ENCODE measurements at places on chromosomes 7 and 10.
A peak's percentile ranks its signal among the peaks of the same experiment; 100 is the strongest.

- DNase-seq, result no peak
These were observed 550.0 kb downstream of the TNS3 start for GRCh38 chr7:47031786-47032535.

- DNase-seq, result peak; percentile 5
These were observed 317.3 kb downstream of the PRPF18 start for GRCh38 chr10:13904064-13904463.

GRCh38 chr10:49593998-49594397, 16.1 kb upstream of the SLC18A3 start:
- no peak for DNase-seq

GRCh38 chr7:16933296-16934279, 51.8 kb upstream of the AGR3 start:
- DNase-seq, result no peak

DNA sequence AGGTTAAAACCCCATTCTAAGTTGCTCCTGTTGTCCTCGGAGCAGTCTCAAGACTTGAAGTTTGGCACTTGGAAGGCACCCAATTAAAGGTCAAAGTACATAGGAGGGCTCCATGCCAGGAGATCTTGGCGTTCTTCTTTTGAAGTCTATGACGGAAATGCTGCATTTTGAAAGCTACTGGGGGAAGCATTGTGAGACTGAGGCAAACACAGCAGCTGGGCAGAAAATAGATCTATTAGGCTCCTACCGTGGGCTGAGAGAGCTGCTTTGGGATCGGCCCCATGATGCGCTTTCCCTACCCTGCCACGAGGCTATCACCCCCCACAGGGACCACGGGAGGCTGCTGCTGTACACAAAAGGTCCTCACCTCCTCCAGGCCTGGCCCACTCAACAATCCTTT, 20.0 kb downstream of the KIAA1549 start:
- no peak for DNase-seq

DNA sequence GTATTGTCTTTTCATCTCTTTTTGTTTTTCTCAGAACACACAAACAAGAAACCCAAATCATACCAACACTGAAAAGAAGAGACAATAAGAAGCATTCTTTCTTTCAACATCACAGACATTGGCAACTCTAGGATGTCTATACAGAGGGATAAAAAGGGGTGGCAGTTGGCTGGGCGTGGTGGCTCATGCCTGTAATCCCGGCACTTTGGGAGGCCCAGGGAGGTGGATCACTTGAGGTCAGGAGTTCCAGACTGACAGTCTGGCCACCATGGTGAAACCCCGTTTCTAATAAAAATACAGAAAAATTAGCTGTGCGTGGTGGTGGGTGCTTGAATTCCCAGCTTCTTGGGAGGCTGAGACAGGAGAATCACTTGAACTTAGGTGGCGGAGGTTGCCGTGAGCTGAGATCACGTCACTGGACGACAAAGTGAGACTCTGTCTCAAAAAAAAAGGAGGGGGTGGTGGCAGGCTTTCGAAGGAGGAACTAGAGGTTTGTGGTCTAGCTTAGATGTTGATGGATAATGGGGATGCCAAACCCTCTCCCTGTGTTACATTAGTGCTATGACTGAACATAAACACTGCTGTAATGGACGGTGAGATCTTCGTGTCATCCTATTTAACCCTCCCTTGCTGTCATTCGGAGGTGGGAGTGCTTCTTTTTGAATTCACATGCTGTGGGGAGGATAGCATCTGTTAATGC, 9.4 kb downstream of the CNNM2 start:
- DNase-seq, result no peak

DNA sequence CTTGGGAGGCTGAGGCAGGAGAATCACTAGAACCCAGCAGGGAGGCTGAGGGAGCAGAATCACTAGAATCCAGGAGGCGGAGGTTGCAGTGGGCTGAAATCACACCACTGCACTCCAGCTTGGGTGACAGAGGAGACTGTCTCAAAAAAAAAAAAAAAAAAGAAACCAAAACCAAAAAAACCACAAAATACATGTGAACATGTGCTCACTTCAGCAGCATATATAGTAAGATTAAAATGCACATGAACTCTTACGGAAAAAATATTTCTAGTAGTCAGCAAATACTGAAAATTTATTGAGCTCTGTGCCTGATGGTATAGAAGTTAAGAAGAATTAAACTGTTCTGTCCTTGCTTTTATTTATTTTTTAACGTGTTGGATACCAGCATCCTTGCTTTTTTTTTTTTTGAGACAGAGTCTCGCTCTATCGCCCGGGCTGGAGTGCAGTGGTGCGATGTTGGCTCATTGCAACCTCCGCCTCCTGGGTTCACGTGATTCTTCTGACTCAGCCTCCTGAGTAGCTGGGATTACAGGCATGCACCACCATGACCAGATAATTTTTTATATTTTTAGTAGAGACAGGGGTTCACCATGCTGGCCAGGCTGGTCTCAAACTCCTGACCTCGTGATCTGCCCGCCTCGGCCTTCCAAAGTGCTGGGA, 9.6 kb upstream of the ZNF487 start:
- DNase-seq, result no peak

DNA sequence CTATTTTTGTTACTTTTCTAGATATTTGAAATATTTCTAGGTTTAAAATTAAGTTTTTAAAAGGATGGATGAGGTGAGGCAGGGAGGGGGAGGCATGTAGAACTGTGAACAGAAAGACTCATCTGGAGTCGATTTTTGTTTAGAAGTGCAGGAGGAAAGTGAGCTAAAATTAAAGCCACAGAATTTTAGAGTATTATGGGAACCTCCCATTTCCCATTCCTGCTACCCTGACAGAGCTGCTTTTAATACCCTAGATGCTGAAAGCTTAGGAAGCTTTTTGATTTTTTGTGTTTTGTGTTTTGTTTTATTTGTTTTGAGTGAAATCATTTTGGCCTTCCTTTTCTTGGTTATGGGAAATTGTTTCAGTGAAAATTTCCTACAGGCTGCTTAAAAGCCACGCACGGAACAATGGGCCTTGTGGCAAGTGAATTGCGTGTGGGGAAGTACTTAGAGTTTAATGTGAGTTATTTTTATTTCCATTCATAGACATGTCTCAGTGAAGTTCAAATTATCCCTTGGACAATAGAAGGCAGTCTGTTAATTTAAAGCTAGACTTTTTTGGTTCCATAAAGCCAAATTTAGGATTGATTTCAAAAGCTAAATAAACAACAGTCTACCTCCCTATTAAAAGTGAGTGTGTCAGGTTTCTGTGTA, 102.0 kb upstream of the HDAC9 start:
- no peak for DNase-seq
